ENCODE measurements at places on chromosomes 5 and 9. TPM values are rescaled to one million over a fixed set of nuclear protein-coding genes. Genes with fewer than 3 reads are reported as not detected.

- H3K4me3 ChIP-seq = no peak overlapping the region
- no peaks in the 10 kb centered on the region for H3K36me3 ChIP-seq
- no peaks in the 10 kb centered on the region for H3K4me1 ChIP-seq
- no peaks in the 10 kb centered on the region for H3K27me3 ChIP-seq
- H3K27ac ChIP-seq = no peak overlapping the region
These were observed 32.2 kb upstream of the PAM start for GRCh38 chr5:102722931-102723330.

GRCh38 chr5:65548281-65548680, 14.7 kb downstream of the CENPK start:
- H3K27ac ChIP-seq = no peak overlapping the region
- no peaks in the 10 kb centered on the region for H3K4me1 ChIP-seq
- no peaks in the 10 kb centered on the region for H3K36me3 ChIP-seq
- no peak for DNase-seq
- H3K27me3 ChIP-seq = no peaks in the 10 kb centered on the region
- no peak overlapping the region for H3K4me3 ChIP-seq

GRCh38 chr5:171365351-171365750, 22.3 kb upstream of the NPM1 start:
- H3K4me3 ChIP-seq = no peak overlapping the region
- no peak overlapping the region for H3K27ac ChIP-seq
- H3K36me3 ChIP-seq = no peaks in the 10 kb centered on the region
- H3K27me3 ChIP-seq = no peaks in the 10 kb centered on the region

DNA sequence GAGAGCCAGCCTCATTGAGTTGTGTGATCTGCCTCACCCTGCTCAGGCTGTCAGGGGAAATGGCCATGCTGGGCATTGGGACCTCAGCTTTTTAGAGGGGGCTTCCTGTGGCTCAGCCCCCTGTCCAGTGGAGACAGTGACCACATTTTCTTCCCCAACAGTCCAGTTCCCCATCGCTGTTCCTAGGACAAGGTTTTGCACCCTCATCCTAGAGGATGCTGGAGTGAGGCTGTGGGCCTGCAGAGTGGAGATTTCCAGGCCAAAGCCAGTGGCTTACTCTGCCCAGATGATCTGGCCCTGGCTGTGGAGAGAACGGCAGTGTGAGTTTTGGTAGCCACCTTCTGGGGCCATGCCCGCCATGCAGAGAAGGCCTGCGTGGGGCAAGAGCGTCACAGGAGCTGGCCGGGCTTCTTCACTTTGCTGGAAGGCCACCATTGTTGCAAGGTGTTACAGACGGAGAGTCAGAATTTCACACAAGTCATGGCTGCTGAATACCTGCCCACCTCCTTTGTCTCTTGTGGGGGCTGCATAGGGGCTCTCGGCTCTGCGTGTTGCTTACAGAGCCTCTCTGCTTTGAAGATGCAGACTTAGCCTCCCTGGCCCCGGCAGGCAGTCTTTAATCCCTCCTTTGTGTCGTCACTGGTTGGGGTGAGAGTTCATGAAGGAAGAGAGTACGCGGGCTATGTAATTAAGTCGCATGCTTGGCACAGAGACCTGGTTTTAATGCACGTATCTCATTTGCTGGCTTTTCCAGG, 35.2 kb upstream of the PITX1 start:
- H3K27ac ChIP-seq = no peak overlapping the region
- H3K27me3 ChIP-seq = no peaks in the 10 kb centered on the region
- H3K4me1 ChIP-seq = no peaks in the 10 kb centered on the region
- DNase-seq = no peak
- no peaks in the 10 kb centered on the region for H3K36me3 ChIP-seq

GRCh38 chr5:180648658-180649296, 623 bp downstream of the FLT4 start:
- H3K4me3 ChIP-seq = peak overlapping the region; percentile 39
- no peaks in the 10 kb centered on the region for H3K36me3 ChIP-seq
- no peak overlapping the region for H3K27ac ChIP-seq
- no peak for DNase-seq
- peaks cover 51% of the 10 kb centered on the region for H3K27me3 ChIP-seq

- peaks cover 23% of the 10 kb centered on the region for H3K4me1 ChIP-seq
- no peak for DNase-seq
- H3K27ac ChIP-seq = peak overlapping the region; percentile 19
- no peak overlapping the region for H3K4me3 ChIP-seq
- H3K36me3 ChIP-seq = no peaks in the 10 kb centered on the region
These were observed 114.4 kb downstream of the AUH start for GRCh38 chr9:91247278-91247677.

- H3K4me3 ChIP-seq = no peak overlapping the region
- no peaks in the 10 kb centered on the region for H3K36me3 ChIP-seq
- no peaks in the 10 kb centered on the region for H3K27me3 ChIP-seq
- no peak overlapping the region for H3K27ac ChIP-seq
These were observed 128.7 kb upstream of the PITX1 start for GRCh38 chr5:135162661-135163265.

DNA sequence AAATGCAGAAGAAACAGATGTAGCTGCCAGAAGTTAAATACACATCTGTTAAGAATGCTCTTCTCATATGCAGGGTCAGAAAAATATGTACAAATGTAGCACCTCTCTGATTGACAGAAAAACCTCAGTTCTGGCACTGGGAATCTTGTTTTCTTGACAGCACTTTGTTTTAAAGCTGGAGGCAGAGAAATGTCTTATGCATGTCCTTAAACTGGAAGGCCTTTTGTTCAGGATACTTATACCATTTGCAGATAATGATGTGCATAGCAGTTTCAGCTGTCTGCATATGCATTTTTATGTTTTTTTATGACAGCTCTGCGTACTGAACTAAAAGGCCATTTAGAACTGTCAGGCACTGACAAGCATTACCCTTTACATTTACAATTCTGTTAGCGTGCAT, 567.9 kb downstream of the EBF1 start:
- H3K36me3 ChIP-seq = no peaks in the 10 kb centered on the region
- H3K4me3 ChIP-seq = no peak overlapping the region
- no peaks in the 10 kb centered on the region for H3K4me1 ChIP-seq
- H3K27me3 ChIP-seq = no peaks in the 10 kb centered on the region
- no peak for DNase-seq
- H3K27ac ChIP-seq = no peak overlapping the region

DNA sequence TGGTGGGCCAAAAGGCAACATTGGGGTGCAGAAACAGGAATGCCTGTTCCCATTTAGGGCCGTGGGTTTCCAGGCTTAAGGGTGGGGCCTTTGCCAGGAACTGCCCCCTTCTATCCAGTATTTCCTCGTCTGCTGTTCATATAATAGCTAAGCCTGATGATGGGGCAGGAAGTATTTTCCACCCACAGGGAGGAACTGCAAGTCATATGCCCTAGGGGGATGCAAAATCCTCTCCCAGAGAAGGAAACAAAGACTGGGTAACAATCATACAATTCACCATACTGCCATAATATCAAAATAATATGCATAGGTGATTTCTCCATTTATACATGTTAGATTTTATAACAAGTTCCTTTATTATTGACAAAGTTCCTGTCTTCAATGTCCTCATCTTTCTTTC, 20.5 kb upstream of the RPS23 start:
- DNase-seq = no peak
- H3K36me3 ChIP-seq = no peaks in the 10 kb centered on the region
- H3K4me3 ChIP-seq = no peak overlapping the region
- no peaks in the 10 kb centered on the region for H3K27me3 ChIP-seq

DNA sequence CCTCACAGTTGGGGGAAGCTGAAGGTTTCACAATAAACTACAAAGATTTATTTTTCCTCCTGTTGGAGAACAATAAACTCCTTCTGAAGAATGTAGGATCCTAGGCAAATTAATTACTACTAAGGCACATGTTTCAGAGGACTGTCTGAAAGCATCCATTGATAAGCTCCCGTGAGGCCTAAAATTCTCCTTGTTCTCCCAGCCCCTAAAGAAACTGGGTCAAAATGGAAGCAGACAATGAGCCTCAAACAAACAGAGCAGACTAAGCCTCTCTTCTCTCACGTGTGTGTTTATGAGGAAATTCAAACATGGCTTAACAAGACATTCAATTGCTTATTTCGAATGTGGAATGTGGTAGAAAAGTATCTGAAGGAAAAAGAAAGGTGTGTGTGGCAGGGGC, 249.0 kb downstream of the GLIS3 start:
- H3K27ac ChIP-seq = no peak overlapping the region
- no peak overlapping the region for H3K4me3 ChIP-seq
- DNase-seq = no peak
- no peaks in the 10 kb centered on the region for H3K4me1 ChIP-seq

DNA sequence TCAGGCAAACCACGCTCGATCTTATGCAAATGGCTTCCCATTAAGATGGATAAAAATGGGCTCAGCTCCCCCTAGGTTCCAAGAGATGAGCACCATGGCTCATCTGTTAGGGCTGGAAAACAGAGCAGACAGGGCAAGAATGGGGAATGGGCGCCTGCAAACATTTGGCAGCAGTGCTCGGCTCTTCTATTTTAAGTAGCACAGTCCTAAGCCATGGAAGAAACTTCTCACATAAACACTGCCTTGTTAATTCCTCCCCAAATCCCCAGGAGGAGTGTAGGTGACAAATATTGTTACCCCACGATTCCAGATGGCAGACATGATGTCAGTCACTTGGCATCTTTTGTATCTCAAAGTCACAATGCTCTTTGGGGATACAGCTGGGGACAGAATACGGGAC, 221.8 kb downstream of the ICE1 start:
- no peak overlapping the region for H3K27ac ChIP-seq
- no peaks in the 10 kb centered on the region for H3K27me3 ChIP-seq
- no peak overlapping the region for H3K4me3 ChIP-seq
- H3K4me1 ChIP-seq = peaks cover 34% of the 10 kb centered on the region

DNA sequence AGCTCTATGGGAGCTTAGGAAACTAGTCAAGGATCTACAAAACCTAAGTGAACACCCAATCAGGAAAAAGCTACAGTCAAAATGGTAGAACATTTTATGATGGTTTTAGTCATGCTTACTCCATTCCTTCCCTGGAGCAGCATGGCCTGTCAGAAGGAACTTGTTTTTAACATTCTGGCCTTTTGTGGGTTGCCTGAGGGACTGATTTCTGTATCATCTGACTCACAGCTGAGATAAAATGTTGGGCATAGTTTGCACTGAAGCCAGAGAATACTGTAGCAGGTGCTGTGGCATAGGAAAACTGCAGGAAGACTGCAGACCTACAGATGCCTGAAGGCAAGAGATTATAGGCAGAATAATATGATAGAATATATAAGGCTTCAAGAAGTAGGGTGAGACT, 719.6 kb upstream of the GRAMD2B start:
- H3K4me1 ChIP-seq = peaks cover 12% of the 10 kb centered on the region
- H3K4me3 ChIP-seq = no peak overlapping the region
- no peak overlapping the region for H3K27ac ChIP-seq
- DNase-seq = no peak
- H3K36me3 ChIP-seq = no peaks in the 10 kb centered on the region

- H3K4me3 ChIP-seq = no peak overlapping the region
- H3K27ac ChIP-seq = no peak overlapping the region
- H3K27me3 ChIP-seq = peaks cover 13% of the 10 kb centered on the region
- H3K36me3 ChIP-seq = no peaks in the 10 kb centered on the region
- H3K4me1 ChIP-seq = peaks cover 7% of the 10 kb centered on the region
These were observed 2.2 kb downstream of the NXNL2 start for GRCh38 chr9:88536951-88537760.

- no peak overlapping the region for H3K4me3 ChIP-seq
- H3K27me3 ChIP-seq = no peaks in the 10 kb centered on the region
- no peaks in the 10 kb centered on the region for H3K36me3 ChIP-seq
- no peak overlapping the region for H3K27ac ChIP-seq
- no peak for DNase-seq
These were observed 448.3 kb downstream of the TLE4 start for GRCh38 chr9:80020056-80020455.

DNA sequence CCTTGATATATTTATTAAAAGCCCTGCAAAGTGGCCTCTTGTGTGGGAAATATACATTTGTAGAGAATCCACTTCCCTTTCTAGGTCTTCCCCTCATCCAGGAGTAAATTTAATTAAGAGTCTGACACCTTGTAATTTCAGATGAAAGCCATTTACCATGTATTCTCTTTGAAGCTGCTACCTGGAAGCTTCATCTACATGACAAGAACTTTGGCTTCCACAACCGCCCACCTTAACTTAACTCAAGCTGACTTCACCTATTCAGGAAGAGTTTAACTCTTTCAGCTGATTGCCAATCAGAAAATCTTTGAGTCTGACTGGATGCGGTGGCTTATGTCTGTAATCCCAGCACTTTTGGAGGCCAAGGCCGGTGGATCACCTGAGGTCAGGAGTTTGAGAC, 899.9 kb downstream of the TAF11L14 start:
- no peaks in the 10 kb centered on the region for H3K4me1 ChIP-seq
- H3K4me3 ChIP-seq = no peak overlapping the region
- no peak for DNase-seq

DNA sequence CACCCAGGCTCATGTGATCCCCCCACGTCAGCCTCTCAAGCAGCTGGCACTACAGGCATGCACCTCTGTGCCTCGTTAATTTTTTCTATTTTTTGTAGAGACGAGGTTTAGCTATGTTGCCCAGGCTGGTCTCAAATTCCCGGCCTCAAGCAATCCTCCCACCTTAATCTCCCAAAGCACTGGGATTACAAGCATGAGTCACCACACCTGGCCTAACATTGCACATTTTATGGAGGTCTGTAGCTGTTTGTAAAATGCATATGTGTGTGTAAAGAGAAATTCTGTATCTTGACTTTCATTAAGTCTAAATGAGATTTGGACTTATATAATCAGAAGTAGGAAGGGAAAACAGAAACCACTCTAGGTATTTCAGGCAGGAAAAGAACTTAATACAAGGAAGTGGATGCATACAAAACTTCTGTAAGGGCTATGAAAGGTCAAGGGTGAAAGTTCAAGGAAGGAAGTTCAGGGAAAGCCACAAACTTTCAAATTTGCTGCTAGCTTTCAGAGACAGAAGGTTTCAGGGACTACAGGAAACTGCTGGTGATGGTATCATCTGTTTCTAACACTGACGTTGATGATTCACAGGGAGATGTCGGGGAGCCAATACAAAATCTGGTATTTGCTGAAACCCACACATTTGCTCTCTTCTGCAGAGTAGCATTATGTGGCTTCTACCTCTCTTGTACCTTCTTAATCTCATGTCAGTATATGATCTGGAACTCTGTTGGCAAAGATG, 209.4 kb downstream of the PIK3R1 start:
- H3K4me3 ChIP-seq = no peak overlapping the region
- H3K27ac ChIP-seq = no peak overlapping the region
- H3K4me1 ChIP-seq = peaks cover 4% of the 10 kb centered on the region
- no peaks in the 10 kb centered on the region for H3K27me3 ChIP-seq

DNA sequence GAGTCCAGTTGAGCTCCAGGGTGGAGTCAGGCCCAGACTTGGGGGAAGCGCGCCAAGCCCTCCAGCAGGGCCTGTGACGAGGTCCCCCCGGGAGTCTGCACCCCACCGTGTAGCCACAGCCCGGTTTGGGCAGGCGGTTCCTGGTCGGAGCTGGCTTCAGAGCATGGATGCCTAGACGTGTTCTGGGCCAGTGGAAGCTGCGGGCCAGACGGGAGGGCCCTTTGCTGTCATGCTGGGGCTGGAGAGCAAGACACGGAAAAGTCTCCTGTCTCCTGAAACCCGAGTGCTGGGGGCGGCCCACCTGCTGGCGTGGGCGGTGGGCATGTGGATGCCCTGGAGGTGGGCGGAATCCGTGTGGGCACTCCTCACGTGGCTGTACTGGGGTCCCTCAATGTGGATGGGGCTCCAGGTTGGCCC, 1.9 kb downstream of the GPSM1 start:
- H3K4me3 ChIP-seq = no peak overlapping the region
- H3K4me1 ChIP-seq = peaks cover 11% of the 10 kb centered on the region
- no peak for DNase-seq
- H3K27ac ChIP-seq = no peak overlapping the region
- no peaks in the 10 kb centered on the region for H3K36me3 ChIP-seq

Gene PRSS3
- not detected for total RNA-seq

Gene ARID3C
- total RNA-seq = not detected

Gene PCSK5
- total RNA-seq = 1.5 TPM

Gene MRPL41
- 125 TPM for total RNA-seq

Gene SYK
- 2.5 TPM for total RNA-seq

Gene GAPT
- not detected for total RNA-seq

Gene ADGRD2
- total RNA-seq = not detected

Data from gastrocnemius medialis (tissue), 4 donors.